ENCODE measurements at places on chromosomes 11 and 22.
A peak's percentile ranks its signal among the peaks of the same experiment; 100 is the strongest.

GRCh38 chr11:64129403-64129802 lies 36.5 kb downstream of the MACROD1 start:
- no peak for DNase-seq

DNA sequence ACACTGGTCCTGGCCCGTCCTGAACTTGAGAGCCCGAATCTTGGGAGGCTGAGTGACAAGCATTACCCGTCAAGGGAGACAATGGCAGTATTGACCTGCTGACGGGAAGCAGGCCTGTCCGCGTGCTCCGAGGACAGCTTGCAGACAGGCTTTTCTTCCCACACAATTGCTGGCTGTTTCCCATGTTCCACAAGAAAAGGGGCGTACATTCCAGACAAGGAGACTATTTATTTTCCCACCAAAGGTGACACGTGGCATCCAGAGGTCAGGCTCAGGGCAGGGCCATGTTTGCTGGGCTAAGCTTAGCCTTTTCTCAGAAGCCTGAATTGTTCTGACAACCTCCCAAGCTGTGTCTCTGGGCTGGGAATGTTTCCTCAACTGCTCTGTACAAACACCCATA lies 86.9 kb upstream of the SPON1 start:
- no peak for DNase-seq

GRCh38 chr11:23206741-23207336 lies 346.6 kb upstream of the CCDC179 start:
- DNase-seq = no peak

DNA sequence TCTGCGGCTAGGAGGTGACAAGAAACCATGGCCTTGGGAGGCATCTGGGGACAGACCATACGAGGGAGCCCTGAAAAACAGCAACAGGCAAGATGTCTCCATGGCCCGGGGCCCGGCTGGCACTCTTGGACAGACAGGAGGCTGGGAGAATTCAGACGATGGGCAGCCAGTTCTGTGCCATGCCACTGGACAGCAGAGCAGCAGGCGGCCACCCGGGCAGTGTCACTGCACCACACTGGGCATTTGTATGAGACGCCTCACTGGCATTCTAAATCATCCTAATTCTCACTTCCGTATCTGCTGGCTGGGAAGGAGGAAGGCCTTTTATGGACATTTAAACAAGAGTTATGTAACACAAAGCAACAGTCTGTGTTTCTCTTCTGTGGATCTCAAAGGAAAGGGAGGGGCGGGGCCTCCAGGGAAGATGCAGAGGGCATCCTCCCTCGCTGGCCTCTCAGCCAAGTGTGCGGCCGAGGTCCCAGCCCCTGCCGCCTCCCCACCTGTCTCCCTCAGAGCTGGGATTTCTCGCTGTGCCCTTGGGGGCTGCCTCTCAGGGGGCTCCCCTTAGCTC lies 350.3 kb downstream of the SHANK2 start:
- DNase-seq = no peak

GRCh38 chr11:31449040-31449439 lies 60.4 kb downstream of the IMMP1L start:
- no peak for DNase-seq

GRCh38 chr11:128925250-128925600 lies 17.4 kb downstream of the TP53AIP1 start:
- DNase-seq = no peak

- DNase-seq = peak; percentile 35
Observed at GRCh38 chr11:33996498-33997454, 54.8 kb upstream of the CAPRIN1 start.

GRCh38 chr11:10686311-10686710 lies 7.2 kb downstream of the IRAG1 start:
- DNase-seq = no peak

GRCh38 chr11:87295237-87295636 lies 257.5 kb downstream of the TMEM135 start:
- no peak for DNase-seq

- DNase-seq = no peak
Observed at GRCh38 chr22:50469377-50470305, 5.2 kb downstream of the SBF1 start.

DNA sequence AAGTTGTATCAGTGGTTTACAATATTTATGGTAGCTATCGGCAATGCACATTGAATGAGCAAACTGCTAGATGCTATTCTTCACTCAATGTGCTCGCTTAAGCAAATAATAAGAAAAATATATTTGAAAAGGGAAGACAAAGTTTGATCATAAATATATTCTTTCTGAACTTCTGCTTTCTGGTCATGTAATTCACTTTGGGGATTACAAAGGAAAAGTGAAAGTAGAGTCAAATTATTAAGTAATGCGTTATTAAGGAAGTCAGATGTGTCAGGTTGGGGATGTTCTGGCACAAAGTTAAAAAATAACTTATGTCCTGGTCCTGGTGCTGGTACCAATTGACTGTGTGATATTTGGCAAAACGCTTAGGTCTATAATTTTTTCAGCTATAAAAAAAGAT lies 98.0 kb upstream of the TRIM77 start:
- no peak for DNase-seq

DNA sequence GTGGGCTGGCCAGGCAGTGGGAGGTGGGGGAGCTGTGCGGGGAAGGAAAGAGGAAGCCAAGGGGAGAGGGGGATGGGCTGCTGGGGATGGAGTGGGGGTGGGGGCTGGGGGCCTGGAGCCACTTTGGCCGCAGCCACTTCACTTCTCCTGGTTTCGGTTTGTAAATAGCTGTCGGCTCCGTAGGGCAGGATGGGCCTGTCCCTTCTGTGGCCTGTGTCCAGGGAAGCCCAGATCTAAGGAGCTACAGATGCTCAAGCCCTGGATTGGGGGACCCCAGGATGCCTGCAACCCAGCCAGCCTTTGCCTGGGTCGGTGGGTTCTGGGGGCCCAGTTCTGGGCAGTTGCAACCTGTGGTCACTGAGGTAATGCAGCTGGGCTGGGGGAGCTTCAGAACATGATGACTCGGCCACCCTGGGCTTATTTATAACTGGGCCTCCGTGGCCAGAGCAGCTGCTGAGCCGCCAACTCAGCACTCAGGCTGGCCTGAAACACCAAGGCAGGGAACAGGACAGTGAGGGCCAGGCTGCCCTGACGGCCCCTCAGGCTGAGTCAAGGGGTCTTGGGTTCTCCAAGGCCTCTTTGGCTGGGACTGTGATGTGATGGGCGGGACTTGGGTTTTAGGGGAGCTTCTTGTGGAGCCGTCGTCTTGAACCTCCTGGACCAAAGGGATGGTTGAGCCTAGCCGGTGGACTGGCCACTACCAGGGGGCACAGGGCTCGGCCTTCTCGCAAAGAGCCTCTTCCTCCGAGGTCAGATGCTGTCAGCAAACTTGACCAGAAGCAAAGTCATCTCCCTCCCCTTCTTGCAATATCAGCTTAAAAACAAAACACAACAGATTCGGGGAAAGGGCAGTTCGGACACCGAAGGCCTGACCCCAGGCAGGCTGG lies 15.0 kb upstream of the SLC39A13 start:
- no peak for DNase-seq

DNA sequence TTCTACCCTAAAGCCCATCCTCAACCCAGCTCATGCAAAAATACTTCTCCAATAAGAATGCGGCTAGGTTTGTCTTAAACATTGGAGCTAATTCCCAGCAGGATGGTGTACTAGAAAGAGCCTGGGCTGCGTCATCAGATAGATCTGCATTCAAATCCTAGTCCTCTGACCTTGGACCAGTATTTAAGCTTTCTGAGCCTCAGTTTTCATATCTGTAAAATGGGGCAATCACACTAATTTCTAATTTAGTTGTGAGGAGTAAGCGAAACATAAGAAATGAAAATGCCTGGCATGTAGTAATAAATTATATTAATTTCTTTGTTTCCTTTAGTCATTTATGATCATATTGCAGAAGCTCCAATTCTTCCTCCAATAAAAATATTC lies 32.2 kb upstream of the ACCSL start:
- no peak for DNase-seq

DNA sequence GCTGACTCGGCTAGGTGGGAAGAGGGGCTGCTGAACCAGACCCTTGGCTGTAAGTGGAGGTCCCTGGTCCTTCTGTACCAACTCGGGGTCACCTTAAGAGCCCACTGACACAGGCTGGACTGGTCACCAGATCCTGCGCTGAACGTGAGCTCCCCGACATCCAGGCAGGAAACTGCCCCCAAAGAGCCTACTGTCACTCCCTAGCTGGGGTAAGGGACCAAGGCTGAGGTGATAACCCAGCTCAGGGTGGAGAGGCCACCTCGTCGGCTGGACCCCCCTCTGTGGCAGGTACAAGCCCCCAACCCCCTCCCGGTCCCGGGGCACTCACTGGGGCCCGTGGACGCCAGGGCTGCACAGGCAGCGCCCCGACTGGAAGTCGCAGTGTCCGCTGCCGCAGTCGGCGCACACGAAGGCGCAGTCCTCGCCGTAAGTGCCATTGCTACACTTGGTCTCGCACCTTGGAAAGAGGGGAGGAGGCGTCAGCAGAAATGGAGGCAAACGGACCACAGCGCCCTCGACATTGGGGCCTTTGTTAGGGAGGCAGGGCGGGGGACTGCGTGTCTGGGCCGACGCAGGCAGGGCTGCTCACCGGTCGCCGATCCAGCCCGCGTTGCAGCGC lies 7.4 kb downstream of the SCARF2 start:
- no peak for DNase-seq

GRCh38 chr22:43526117-43526655 lies 114.4 kb downstream of the MPPED1 start:
- DNase-seq = no peak

Measured in NT2/D1 (cell line).